Keratinocyte (primary cell): ENCODE measurements at places on chromosomes 11 and 22. TPM values are rescaled to one million over a fixed set of nuclear protein-coding genes. Genes with fewer than 3 reads are reported as not detected.

DNA sequence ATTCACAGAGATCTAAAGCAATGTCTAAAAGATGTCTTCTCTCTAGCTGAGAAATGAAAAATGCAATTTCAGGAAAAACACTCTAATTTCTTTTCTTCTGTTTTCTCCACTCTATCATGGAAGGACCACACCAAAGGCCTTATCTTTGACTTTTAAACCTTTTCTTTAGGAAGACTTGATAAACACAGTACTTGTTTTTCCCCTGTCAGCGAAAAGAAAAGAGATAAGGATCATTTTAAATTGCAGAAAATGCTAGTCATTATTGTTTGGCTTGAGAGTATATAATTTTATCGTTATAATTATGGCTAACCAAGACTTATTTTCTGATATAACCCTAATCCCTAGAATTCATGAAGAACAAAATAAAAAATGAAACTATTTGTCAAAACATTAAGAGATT is 462.4 kb upstream of the API5 start:
- H3K27me3 ChIP-seq, result no peaks in the 10 kb centered on the region
- no peak overlapping the region for H3K4me3 ChIP-seq
- no peaks in the 10 kb centered on the region for H3K4me1 ChIP-seq
- no peaks in the 10 kb centered on the region for H3K36me3 ChIP-seq
- H3K27ac ChIP-seq, result no peak overlapping the region

GRCh38 chr11:69538854-69539253 is 57.4 kb downstream of the LINC01488 start:
- no peak overlapping the region for H3K4me3 ChIP-seq
- H3K4me1 ChIP-seq, result no peaks in the 10 kb centered on the region
- peaks cover 7% of the 10 kb centered on the region for H3K27me3 ChIP-seq
- no peaks in the 10 kb centered on the region for H3K36me3 ChIP-seq
- no peak for DNase-seq

DNA sequence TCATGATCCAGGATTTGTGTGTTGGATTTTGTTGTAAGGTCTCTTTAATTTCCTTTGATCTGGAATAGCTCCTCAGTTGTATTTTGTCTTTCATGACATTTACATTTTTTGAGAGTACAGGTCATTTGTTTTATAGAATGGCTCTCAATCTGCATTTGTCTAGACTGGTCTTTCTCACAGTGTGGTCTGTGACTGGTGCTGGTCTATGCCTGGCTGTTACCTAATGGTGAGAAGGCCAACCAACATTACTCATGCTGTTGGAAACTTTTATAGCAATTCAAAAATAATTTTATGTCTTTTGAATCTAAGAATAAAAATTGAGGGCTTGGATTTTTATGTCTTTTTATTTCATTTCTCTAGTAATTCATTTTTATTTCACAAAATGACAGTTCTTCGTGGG is 3.9 kb upstream of the NCR3LG1 start:
- no peak overlapping the region for H3K27ac ChIP-seq
- no peak for DNase-seq
- H3K36me3 ChIP-seq, result no peaks in the 10 kb centered on the region
- H3K27me3 ChIP-seq, result no peaks in the 10 kb centered on the region
- H3K4me3 ChIP-seq, result no peak overlapping the region

- no peak overlapping the region for H3K27ac ChIP-seq
- H3K27me3 ChIP-seq, result no peaks in the 10 kb centered on the region
- DNase-seq, result peak; percentile 95
- no peaks in the 10 kb centered on the region for H3K36me3 ChIP-seq
These were observed 30.4 kb downstream of the FADD start for GRCh38 chr11:70233511-70233934.

GRCh38 chr11:78646564-78647185 is 72.0 kb upstream of the NARS2 start:
- H3K36me3 ChIP-seq, result no peaks in the 10 kb centered on the region
- no peak overlapping the region for H3K4me3 ChIP-seq
- peak overlapping the region; percentile 80 for H3K27ac ChIP-seq
- no peak for DNase-seq
- H3K27me3 ChIP-seq, result no peaks in the 10 kb centered on the region

- H3K27ac ChIP-seq, result no peak overlapping the region
- H3K4me1 ChIP-seq, result no peaks in the 10 kb centered on the region
- no peaks in the 10 kb centered on the region for H3K27me3 ChIP-seq
- no peak for DNase-seq
- no peaks in the 10 kb centered on the region for H3K36me3 ChIP-seq
These were observed 14.1 kb downstream of the KBTBD3 start for GRCh38 chr11:106063009-106063408.

GRCh38 chr22:48188231-48188721 is 1425.8 kb downstream of the TBC1D22A start:
- no peak for DNase-seq
- H3K36me3 ChIP-seq, result no peaks in the 10 kb centered on the region
- H3K4me3 ChIP-seq, result no peak overlapping the region
- H3K27ac ChIP-seq, result no peak overlapping the region

GRCh38 chr22:39367035-39367434 is 17.2 kb downstream of the SYNGR1 start:
- no peaks in the 10 kb centered on the region for H3K36me3 ChIP-seq
- H3K27ac ChIP-seq, result no peak overlapping the region
- no peak for DNase-seq
- no peak overlapping the region for H3K4me3 ChIP-seq
- H3K4me1 ChIP-seq, result peaks cover 3% of the 10 kb centered on the region

DNA sequence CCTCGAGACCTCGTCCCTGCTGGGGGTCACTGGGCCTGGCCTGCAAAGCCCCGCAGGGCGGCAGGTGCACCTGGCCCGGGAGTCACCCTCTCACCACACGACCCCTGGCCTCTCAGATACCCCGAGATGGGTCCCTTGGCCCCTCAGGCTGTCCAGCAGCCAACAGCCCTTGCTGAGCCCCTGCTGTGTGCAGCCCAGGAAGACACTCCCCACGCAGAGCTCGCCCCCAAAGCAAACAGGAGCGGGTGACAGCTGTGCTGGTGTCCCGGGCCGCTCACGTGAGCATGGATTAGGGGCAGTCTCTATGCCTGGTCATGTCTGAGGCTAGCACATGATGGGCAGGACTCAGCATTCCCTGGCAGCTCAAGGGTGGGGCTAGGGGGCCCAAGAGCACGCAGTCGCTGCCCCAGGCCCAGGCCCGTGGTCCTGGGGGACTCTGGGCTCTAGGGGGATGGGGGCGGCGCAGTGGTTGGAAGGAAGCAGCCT is 31.3 kb downstream of the WNT7B start:
- no peaks in the 10 kb centered on the region for H3K36me3 ChIP-seq
- H3K27ac ChIP-seq, result no peak overlapping the region
- no peaks in the 10 kb centered on the region for H3K27me3 ChIP-seq
- peaks cover 27% of the 10 kb centered on the region for H3K4me1 ChIP-seq
- no peak for DNase-seq
- H3K4me3 ChIP-seq, result no peak overlapping the region

GRCh38 chr11:46002189-46002588 is 79.7 kb downstream of the LARGE2 start:
- no peaks in the 10 kb centered on the region for H3K36me3 ChIP-seq
- H3K27ac ChIP-seq, result no peak overlapping the region
- H3K27me3 ChIP-seq, result no peaks in the 10 kb centered on the region
- no peak overlapping the region for H3K4me3 ChIP-seq
- DNase-seq, result no peak
- no peaks in the 10 kb centered on the region for H3K4me1 ChIP-seq

DNA sequence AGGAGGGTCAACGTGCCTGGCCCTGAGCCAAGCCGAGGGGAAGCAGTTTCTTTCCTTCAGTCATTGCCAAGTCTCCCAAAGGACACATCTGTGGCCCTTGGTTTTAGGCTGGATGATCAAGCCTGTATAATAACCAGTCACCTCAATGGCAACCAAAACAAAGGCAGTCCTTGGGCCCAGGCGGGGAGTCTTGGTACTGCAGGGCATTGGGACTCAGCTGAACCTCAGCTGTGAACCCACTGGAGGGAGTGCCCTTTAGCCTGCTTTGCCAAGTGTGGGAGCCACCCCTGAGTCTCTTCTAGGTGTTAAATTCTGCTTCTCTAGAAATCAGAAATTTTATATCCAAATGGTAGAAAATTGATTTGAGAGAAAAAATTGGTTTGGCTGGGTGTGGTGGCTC is 36.9 kb downstream of the CPT1A start:
- no peak for DNase-seq
- no peaks in the 10 kb centered on the region for H3K27me3 ChIP-seq
- H3K4me3 ChIP-seq, result no peak overlapping the region
- H3K4me1 ChIP-seq, result no peaks in the 10 kb centered on the region
- no peaks in the 10 kb centered on the region for H3K36me3 ChIP-seq
- no peak overlapping the region for H3K27ac ChIP-seq

DNA sequence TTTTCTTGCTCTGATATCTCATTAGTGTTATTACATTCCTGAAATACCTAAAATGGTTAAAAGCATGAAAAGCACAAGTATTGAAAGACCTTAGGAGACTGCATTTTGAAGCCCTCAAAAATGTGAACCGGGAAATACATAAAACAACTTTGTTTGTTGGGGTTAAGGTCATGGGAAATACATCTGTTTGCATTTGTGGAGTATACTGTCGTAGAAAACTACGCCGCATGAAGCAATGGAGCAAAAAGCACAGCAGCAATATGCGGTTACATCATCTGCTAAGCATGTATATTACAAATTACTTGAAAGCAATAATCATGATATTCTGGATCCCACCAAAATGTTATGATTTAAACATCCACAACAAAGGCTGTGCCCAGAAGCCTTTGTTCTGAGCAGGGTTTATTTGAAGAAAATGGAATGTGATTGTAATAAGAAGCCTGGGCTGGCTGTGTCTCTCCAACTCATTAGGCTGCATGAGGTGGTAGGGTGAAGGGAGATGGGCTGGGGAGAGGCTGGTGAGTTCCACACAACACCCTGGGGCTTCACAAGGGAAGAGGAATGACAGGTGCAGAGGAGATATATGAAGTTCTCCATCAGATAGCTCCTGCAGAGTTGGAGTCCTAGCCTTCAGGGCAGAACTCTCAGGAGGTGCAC is 64.7 kb upstream of the LIN7C start:
- H3K27ac ChIP-seq, result no peak overlapping the region
- no peak for DNase-seq
- no peaks in the 10 kb centered on the region for H3K36me3 ChIP-seq

DNA sequence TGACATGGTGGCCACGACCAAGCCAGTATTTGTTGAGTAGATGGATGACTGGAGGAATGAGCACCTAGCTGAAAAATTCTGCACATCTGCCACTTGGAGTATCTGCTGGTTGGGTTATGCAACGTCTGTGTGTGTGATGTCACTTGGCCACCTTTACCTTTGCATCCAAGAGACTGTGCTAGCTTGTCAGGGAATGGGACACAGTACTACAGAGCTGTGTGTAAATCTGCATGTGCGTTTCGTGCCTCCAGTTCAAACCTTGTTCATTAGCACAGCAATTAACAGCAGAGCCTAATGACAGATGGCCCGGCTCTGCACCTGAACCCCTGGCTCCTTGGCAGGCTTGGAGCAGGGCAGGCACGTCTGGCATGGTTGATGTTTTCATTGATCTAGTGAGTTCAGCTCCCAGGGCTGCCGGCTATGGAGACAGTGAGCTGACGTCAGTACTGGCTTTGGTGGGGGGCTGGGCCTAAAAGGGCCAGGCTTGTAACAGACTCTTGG is 188.4 kb upstream of the NAV2 start:
- no peaks in the 10 kb centered on the region for H3K4me1 ChIP-seq
- H3K36me3 ChIP-seq, result no peaks in the 10 kb centered on the region
- no peak for DNase-seq
- no peak overlapping the region for H3K4me3 ChIP-seq
- peaks cover 6% of the 10 kb centered on the region for H3K27me3 ChIP-seq

DNA sequence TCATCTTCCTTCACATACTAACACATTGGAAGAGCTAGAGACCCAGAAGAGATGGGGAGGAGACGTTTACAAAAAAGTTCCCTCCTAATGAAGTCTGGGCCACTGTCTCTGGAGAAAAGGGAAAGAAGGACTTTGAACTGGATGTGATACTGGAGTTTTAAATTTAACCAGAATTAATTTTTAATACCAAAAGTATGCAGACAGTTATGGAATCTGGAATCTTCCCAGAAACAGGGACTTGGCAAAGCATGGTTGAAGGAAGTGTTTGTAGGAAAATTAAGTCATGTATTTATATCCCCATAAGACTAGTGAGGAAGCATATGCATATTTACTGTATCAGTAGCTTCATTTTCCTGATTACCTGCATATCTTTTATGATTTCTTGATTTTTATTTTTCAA is 215.5 kb downstream of the TTC28 start:
- DNase-seq, result no peak
- H3K36me3 ChIP-seq, result no peaks in the 10 kb centered on the region
- H3K27ac ChIP-seq, result no peak overlapping the region
- no peak overlapping the region for H3K4me3 ChIP-seq

DNA sequence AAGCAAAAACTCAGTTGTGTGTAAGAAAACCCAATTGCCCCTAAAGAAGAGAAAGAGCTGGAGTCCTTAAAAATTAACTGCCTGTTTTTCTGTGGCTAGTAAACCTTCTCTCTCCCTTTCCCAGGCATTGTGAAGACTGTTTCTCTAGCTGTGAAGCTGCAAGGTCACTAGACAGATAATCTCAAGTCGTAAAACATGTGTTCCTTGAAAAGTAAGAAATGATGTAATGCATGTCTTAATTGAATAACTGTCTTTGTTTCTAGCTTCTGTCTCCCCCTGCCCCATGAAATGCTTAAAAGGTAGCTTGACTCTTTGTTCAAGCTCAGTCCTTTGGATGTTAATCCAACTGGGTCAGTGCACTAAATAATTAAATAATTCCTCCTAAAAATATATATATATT is 29.5 kb upstream of the FAM181B start:
- H3K36me3 ChIP-seq, result no peaks in the 10 kb centered on the region
- no peaks in the 10 kb centered on the region for H3K27me3 ChIP-seq
- no peaks in the 10 kb centered on the region for H3K4me1 ChIP-seq
- no peak for DNase-seq
- no peak overlapping the region for H3K27ac ChIP-seq

DNA sequence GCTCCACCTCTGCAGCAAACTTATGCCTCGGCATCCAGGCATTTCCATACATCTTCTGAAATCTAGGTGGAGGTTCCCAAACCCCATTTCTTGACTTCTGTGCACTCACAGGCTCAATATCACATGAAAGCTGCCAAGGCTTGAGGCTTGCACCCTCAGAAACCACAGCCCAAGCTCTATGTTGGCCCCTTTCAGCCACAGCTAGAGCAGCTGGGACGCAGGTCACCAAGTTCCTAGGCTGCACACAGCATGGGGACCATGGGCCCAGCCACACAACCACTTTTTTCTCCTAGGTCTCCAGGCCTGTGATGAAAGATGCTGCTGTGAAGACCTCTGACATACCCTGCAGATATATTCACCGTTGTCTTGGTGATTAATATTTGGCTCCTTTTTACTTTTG is 24.7 kb upstream of the MTMR2 start:
- no peak overlapping the region for H3K4me3 ChIP-seq
- H3K36me3 ChIP-seq, result no peaks in the 10 kb centered on the region
- no peaks in the 10 kb centered on the region for H3K4me1 ChIP-seq
- H3K27me3 ChIP-seq, result no peaks in the 10 kb centered on the region
- no peak for DNase-seq

Gene ACR
- not detected in 3 replicates for polyA plus RNA-seq

Gene SLC7A4
- polyA plus RNA-seq, result 0.05 to 0.18 TPM (median 0.10 TPM) in 3 replicates

Gene HTR3A
- polyA plus RNA-seq, result not detected in 3 replicates

Gene OR52E8
- not detected in 3 replicates for polyA plus RNA-seq

Gene TMPRSS13
- polyA plus RNA-seq, result 0.95 to 5.2 TPM (median 1.8 TPM) in 3 replicates

Gene DNAJB7
- not detected in 3 replicates for polyA plus RNA-seq

Gene YPEL1
- 0.03 to 0.05 TPM in 2 of 3 replicates, not detected in the other for polyA plus RNA-seq

Gene TMEM223
- 11.0 to 15.6 TPM (median 11.8 TPM) in 3 replicates for polyA plus RNA-seq
